ENCODE measurements at places on chromosomes 7 and 10. TPM values are rescaled to one million over a fixed set of nuclear protein-coding genes. Genes with fewer than 3 reads are reported as not detected.

TAS2R3 gene
- total RNA-seq = 3.2 TPM

GHRHR gene
- not detected for total RNA-seq

CTAGE4 gene
- 0.36 TPM for total RNA-seq

PRSS58 gene
- not detected for total RNA-seq

HDAC9 gene
- 21.7 TPM for total RNA-seq

CABCOCO1 gene
- 3.5 TPM for total RNA-seq

CYP26C1 gene
- under 0.01 TPM for total RNA-seq

PRKG1 gene
- total RNA-seq = 19.5 TPM

NKX2-3 gene
- not detected for total RNA-seq

AGMO gene
- total RNA-seq = 1.2 TPM

ELOVL3 gene
- 2.7 TPM for total RNA-seq

PODXL gene
- total RNA-seq = 1.4 TPM

OPN4 gene
- not detected for total RNA-seq

HYAL4 gene
- total RNA-seq = not detected

GIMAP8 gene
- not detected for total RNA-seq

FRAT2 gene
- total RNA-seq = 9.4 TPM

CYP2E1 gene
- 1.8 TPM for total RNA-seq

STAG3 gene
- 0.59 TPM for total RNA-seq

CDC14C gene
- total RNA-seq = 0.29 TPM

GOLGA7B gene
- total RNA-seq = not detected

LIPJ gene
- total RNA-seq = under 0.01 TPM

GHITM gene
- 177 TPM for total RNA-seq

PRR15 gene
- total RNA-seq = 1.1 TPM

NACAD gene
- total RNA-seq = 0.72 TPM

AKR1C8 gene
- total RNA-seq = not detected

LAMB4 gene
- 0.36 TPM for total RNA-seq

CLDN4 gene
- total RNA-seq = 0.59 TPM

EGFR gene
- total RNA-seq = 104 TPM
